Heart left ventricle (tissue), 16 donors: ENCODE measurements at places on chromosomes 4 and X.

DNA sequence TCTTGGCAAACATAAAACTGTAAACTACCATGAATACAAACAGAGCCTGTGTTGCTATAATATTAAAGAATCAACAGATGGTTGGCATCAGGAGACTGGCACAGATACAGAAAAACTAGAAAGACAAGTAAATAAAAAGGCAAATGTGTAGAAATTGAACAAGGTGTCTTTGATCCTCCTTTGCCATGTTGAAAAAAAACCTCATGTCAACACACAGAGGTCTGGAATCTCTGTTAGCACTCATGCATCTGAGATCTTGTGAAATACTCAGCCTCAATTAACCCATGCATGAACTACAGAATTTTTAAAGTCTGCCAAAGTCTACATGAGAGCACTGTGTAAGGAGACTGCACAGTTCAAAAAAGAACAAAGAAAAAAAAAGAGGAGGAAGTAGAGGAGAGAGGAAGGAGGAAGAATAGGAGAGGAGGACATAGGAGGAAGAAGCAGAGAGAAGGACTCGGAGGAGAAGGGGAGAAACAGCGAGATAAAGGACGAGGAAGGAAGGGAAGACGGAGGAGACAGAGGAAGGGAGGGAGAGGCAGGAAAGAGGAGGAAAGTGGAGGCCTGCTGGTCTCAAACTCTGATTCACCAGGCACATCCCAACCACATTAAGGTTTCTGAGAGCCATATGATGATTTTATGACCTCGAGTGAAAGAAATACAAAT, 52.8 kb downstream of the PRDM5 start:
- DNase-seq, result no peak

GRCh38 chrX:32408389-32408788, 803.0 kb downstream of the DMD start:
- no peak for DNase-seq

DNA sequence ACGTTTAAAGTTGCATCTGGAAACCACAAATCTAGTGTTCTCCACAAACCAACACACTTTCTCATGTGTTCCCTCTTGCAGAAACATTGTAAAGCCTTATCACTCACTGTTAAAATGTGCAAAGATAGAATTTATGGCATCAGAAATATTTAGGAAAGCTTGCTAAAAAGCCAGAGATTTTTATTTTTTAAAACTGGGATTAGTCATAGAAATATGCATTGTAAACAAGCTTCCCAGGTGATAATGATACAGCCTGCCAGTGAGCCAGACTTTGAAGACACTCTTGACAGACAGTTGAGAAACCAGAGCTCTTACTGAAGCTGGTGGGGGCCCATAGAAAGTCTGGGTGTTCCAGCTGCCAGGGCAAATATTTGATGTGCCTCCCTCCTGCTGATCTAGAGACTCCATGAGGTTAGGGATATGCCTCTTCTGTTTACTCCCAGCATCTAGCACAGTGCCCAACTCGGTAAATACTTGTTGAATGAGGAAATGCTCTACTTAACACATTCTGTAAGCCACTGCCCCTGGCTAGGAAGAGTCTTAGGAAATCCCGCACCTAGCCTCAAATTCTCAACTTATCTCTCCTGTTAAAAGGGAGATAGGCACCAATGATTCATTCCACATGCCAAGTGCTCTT, 179.0 kb upstream of the RASGEF1B start:
- DNase-seq, result no peak

GRCh38 chrX:44060221-44060620, 87.0 kb upstream of the NDP start:
- DNase-seq, result no peak

DNA sequence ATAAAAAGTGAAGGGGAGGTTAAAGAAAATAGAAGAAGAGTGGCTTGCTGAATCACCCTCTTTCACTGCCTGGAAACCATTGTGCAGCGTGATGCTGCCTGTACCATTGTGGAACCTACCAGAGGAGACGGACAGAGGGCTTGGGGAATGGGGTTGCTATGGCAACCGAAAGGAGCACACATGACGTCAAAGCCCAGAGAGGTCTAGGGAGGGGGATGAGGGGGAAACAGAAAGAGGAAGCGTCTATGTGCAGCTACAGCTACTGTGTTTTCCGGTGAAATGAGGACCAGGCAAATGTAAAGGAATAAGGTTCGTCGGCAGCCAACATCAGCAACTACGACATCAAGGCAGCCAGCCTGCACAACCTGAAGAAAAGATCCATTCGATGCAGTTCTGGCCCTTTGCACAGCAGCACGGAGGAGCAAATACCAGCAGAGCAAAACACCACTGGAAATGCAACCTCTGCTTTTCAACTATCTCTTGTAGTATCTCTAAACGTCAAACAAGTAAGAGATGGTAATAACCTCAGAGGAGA, at the start of gene MAPK10:
MAPK10 (minus strand) TSS at position 110 of the 535 bp plus-strand sequence.
- peak; percentile 63 for DNase-seq

- no peak for DNase-seq
Observed at GRCh38 chrX:47184486-47184885, 9.1 kb upstream of the UBA1 start.

DNA sequence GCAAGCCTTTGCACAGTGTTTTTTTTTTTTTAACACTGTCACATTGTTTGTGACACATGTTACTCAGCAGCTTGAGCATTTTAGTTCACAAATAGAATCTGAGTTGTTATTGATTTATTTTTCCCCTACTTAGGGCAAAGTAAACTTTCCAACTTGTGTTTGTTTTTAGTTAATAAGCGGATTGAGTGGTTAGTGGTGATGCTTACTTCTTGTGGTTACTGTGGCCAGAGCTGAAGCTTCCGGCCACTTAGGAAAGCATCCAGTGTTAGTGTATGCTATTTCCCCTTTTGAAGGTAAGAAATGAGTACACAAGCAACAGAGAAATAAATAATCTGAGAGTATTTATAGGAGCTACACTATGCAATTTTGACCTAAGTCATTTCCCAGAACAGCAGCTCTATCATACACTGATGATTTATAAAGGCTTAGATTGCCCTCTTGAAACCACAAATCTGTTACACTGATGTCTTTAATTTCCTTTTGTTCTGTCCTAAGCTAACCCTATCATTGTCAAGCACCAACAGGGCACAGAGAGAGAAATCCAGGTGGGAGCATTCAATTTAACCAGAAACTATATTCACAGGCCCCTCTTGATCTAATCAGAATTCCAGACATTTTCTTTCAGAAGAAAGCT, 2464.6 kb downstream of the PCDH7 start:
- DNase-seq, result no peak

DNA sequence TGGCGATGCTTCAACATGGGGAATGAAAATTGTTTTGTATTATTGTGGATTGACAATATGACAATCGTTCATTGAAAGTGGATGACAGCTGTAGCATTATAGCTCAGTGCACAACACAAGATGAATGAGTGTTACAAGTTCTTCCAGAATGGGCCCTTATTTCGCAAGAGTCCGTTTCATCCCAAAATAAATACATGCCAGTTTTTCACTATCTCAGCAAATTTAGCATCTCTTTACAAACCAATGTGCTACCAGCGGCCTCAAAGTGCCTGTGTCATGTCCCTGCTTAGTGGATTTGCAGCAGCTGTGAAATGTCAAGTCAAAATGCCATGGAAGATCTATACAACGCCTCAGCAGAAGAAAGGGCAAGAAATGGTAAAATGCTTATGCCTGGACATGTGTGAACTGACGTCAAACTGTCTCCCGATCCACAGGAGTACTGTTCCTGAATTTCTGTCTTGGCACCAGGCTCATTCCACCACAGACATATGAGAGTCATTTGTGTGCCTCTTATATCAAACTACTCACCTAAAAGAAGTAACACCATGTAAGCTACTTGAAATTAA, 109.6 kb downstream of the MAML3 start:
- no peak for DNase-seq

DNA sequence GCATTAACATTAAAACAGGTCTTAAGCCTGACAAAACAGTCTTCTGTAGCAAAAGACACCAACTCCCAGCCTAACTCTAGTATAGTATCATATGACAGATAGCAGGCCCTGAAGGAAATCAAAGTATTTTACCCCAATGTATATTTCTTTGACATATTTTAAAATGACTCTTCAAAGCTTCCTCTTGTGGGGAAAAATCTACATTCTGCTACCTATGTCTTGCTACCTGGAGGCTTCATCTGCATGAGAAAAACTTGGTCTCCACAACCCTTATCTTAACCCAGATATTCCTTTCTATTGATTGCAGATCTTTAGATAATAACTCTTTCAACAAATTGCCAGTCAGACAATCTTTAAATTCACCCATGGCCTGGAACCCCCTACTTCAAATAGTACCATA, 1620.4 kb downstream of the PCDH7 start:
- DNase-seq, result no peak

GRCh38 chr4:176335421-176335820, 15.7 kb downstream of the SPCS3 start:
- no peak for DNase-seq

DNA sequence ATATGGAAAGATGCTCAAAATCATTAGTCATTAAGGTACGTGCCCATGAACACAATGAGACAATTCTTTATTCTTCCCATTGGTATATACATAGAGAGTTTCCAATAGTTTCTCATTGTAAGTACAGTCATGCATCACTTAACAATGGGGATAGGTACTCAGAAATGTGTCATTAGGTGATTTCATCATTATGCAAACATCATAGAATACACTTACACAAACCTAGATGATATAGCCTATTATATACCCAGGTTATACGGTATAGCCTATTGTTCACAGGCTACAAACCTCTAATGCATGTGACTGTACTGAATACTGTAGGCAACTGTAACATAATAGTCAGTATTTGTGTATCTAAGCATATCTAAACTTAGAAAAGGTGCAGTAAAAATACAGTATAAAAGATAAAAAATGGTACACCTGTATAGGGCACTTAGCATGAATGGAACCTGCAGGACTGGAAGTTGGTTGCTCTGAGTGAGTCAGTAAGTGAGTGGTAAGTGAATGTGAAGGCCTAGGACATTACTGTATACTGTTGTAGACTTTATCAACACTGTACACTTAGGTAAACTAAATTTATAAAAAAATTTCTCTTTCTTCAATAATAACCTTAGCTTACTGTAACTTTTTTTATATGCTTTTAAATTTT, 49.6 kb downstream of the KLHL13 start:
- no peak for DNase-seq

DNA sequence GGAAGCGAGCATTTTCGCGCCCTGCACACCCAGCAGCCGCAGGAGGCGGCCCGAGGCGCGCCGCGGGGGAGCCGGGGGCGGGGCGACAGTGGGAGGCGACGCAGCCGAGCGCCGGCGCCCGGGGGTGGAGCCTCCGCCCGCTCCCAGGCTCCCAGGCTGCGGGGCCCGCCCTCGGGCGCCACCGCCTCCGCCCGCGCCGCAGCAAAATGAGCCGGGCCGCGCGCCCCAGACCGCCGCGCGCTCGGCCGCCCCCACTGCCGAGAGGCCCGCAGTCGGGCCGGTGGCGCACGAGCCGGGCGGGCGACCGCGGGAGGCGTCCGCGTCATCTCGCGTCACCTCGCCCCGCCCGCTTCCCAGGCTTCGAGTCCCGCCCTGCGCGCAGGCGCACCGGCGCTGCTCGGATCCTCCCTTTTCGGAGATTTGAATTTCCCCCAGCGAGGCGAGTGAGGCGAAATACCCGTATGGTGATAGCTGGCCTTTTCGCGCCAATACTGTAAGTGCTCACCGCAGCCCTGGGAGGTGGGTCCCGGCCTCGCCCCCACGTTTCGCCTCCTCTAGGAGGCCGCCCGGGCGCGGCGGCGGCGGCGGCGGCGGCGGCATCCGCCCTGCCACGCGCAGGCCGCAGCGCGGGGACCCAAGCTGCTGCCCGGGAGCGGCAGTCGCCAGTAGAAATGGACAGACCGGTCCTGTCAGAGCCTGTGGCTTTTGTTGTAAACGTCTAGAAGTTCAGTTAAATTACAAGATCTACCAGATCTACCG, at the start of gene TMEM187:
TMEM187 (plus strand) TSS at position 387 of the 759 bp plus-strand sequence. CDS start 9,309 bp downstream, outside the sequence.
- peak; percentile 93 for DNase-seq

DNA sequence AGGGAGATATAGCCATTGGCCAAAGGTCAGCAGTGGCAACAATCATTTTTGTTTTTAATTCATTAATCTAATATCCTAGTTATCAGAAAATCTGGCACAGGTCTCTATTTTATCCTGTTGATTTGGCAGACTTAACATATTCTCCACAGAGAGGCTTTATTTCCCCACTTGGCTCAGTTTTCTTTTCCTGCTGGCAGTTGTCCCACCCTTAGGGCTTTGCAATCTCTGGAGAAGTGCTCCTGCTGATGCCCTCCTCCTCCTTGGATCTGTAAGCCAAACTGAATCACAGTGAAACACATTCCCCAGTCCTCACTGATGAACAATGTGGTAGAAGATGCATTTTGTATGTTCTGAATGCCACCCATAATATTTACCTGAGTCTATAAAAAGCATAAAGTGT, 889.7 kb downstream of the PDHA2 start:
- no peak for DNase-seq

DNA sequence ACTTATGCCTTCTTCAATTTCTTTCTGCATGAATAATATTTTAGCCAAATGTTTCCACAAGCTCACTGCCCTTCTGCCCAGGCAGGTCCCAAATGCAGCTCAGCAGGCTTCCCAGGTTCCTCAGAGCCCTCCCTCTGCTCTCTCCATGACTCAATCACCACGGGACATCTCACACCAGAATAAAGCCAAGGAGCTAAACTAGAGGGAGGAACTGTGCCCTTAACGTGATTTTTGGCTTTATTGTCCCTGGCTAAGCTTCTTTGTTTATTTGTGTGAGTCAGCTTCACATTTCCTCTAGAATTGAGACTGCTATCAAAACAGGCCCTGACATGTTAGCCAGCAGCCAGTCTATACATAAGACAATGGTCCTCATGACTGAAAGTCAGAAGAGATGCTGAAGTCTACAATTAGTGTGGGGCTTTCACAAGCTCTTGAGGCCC, 186.4 kb upstream of the GALNT7 start:
- no peak for DNase-seq
